Stimulated activated CD4-positive, alpha-beta T cell treated with anti-CD3 and anti-CD28 coated beads, Interleukin-15, amount 100 ng/mL, for 1 hour (primary cell): ENCODE measurements at places on chromosomes 13 and 19.
A peak's percentile ranks its signal among the peaks of the same experiment; 100 is the strongest.

- DNase-seq: no peak
Measured at GRCh38 chr13:53007872-53008271, 20.7 kb upstream of the OLFM4 start.

DNA sequence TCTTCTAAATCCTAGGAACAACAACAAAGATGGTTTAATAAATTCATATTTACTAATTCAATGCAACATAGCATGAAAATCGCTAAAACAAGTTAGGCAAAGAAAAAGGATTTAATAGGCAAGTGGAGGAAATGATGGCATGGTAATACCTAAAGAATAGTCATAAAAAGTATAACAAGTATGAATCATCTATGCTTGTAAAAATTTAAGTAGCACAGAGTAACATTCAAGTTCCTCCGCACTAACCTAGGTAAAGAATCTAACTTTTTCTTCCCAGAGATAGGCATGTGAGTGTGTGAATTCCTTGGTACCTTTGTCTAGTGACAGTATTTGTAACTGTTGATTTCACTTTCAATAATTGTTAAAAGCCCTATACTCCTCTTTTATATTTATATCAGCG, 42.6 kb downstream of the RCBTB2 start:
- no peak for DNase-seq

GRCh38 chr19:6739883-6740588, 556 bp downstream of the TRIP10 start:
- DNase-seq: no peak

- DNase-seq: no peak
Measured at GRCh38 chr19:55247621-55248099, 11.2 kb downstream of the PPP6R1 start.

DNA sequence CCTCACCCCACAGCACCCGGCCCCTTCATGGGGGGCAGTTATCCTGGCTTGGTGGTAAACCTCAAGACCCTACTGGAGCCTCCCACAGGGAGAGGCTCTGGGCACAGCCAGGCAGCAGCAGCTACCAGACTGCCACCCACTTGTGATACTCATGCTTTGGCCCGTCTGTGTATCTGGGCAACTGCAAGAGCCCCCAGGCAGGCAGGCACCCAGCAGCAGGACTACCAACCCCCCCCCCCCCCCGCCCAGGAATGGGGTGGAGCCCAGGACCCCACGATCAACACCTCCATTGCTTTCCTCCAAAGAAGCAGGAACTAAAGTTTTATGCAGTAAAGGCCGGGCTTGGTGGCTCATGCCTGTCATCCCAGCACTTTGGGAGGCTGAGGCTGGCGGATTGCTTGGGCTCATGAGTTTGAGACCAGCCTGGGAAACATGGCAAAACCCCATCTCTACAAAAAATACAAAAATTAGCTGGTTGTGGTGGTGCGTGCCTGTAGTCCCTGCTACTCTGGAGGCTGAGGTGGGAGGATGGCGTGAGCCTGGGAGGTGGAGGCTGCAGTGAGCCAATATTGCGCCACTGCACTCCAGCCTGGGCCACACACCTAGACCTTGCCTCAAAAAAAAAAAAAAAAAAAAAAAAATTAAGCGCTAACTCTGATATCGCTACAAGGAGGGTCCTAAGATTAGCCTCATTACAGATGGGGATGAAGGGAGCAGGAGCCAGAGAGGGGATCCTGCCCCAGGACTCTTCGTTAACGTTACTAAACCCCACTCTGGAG, 1.1 kb upstream of the LYL1 start:
- DNase-seq: no peak

DNA sequence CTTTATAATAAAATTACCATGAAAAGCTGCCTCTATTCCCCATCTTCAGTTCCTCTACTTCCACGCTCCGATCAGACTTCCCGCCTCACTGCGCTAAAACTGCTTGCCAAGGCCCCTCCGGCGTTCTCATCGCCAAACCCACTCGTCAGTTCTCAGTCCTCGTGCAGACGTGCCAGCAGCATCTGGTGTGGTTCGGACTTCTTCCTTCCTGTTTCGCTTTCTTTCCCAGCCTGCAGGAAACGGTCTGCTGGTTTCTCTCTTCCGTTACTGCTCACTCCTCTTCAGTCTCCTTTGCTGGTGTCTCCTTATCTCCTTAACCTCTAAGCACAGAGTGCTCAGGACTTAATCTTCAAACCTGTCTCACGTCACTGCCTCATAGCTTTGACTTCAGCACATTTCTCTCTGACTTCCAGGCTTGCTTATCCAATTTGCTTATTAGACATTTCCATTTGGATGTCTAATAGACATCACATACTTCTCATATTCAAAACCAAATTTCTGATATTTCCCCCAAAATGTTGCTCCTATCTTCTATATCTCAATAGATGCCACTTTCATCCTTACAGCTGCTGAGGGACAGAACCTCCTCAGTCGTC, 40.3 kb downstream of the RCBTB2 start:
- peak; percentile 42 for DNase-seq

- DNase-seq: no peak
Measured at GRCh38 chr13:40597735-40598365, 68.6 kb downstream of the FOXO1 start.

DNA sequence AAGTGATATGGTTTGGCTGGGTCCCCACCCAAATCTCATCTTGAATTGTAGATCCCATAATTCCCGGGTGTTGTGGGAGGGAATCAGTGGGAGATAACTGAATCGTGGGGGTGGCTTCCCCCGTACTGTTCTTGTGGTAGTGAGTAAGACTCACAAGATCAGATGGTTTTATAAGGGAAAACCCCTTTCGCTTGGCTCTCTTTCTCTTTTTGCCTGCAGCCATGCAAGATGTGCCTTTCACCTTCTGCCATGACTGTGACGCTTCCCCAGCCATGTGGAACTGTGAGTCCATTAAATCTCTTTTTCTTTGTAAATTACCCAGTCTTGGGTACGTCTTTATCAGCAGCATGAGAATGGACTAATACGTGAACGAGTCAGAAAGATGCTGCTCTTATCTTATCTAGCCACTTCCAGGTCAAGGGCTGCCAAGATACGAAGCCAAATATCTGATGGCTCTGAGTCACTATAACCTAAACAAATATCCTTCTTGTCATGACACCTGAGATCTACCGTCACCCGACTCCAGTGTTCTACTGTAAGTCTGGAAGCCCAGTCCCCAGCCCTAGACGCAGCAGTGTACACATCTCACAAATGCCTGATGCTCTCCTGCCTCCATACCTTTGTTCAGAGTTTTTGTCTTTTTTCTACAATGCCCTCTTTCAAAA, 45.9 kb downstream of the SLC15A1 start:
- no peak for DNase-seq

- no peak for DNase-seq
Measured at GRCh38 chr13:41064493-41064892, 3.2 kb downstream of the WBP4 start.

DNA sequence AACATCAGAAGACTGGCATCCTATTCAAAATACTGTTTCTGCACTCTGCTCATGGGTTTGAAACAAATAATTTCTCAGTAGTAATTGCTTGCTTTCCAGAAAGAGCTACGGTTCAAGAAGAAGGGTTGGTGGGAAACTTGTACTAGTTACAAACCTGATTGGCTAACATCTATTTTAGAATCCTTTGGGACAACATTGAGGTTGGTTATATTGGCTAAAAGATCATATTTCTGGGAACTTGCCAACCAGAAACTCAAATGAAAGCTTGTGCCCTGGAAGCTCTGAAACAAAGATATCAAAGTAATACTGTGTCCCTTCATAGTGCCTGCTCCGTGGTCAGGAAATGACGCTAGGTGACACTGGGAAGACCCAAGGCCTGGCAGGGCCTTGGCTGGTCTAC, 141.7 kb downstream of the LACC1 start:
- DNase-seq: no peak

GRCh38 chr19:8305798-8306197, 2.4 kb downstream of the CD320 start:
- no peak for DNase-seq

- no peak for DNase-seq
Measured at GRCh38 chr13:75715601-75716523, 79.7 kb downstream of the LMO7 start.

DNA sequence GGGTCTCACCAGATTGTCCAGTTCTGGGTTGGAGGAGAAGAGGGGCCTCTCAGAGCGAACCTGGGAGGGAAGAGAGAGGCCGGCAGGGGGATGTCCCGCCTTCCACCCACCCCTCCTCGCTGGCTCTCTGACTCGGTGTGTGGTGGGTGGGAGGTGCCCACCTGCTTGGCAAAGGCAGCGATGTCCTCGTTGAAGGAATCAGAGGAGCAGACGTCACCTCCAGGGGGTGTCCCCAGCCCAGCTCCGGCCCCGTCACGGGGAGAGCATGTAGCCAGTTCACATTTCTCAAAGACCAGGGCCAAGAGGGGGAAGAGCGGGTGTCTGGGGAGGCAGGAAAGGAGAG, 2.7 kb downstream of the MEIS3 start:
- no peak for DNase-seq

- no peak for DNase-seq
Measured at GRCh38 chr19:6450166-6450565, 9.4 kb downstream of the SLC25A23 start.

- no peak for DNase-seq
Measured at GRCh38 chr19:15010501-15011300, 31.0 kb upstream of the SLC1A6 start.

DNA sequence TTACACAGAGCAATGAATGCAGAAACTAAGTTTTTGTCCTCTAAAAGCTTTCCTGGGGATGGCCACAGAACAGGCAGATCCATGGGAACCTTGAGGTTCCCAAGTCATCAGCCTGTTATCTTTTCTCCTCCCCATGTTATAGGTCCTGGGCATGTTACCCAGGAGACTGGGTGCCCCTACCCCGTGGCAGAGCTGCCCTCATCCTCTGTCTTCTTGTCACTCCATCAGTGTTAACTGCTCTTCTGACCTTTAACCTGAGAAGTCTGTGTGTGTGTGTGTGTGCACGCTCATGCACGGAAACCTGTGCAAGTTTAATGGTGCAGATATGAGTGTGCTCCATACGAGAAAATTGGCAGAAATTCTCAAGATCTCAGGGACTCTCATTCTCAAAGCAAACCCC, 43.9 kb upstream of the ZNF724 start:
- DNase-seq: no peak

DNA sequence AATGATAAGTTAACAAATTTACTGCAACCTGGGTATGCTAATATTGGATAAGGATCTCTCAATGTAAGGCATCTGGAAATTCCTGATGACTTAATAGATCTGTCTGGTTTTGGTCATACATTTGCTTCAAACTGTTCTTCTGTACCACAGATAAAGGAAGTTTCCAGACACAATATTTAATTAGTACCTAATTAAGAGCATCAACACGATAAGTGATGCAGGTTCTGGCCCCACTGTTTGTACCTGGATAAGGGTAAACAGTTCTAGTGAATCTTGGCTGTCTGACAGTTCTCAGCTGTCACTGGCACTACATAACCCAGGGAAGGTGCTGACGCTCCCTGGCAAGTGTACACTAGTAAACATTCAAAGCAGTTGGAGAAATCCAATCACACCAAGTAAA, 165.6 kb downstream of the MZT1 start:
- DNase-seq: no peak

GRCh38 chr13:105465251-105465650, 1070.2 kb downstream of the EFNB2 start:
- no peak for DNase-seq

GRCh38 chr19:6087074-6087571, 23.2 kb downstream of the RFX2 start:
- DNase-seq: no peak

DNA sequence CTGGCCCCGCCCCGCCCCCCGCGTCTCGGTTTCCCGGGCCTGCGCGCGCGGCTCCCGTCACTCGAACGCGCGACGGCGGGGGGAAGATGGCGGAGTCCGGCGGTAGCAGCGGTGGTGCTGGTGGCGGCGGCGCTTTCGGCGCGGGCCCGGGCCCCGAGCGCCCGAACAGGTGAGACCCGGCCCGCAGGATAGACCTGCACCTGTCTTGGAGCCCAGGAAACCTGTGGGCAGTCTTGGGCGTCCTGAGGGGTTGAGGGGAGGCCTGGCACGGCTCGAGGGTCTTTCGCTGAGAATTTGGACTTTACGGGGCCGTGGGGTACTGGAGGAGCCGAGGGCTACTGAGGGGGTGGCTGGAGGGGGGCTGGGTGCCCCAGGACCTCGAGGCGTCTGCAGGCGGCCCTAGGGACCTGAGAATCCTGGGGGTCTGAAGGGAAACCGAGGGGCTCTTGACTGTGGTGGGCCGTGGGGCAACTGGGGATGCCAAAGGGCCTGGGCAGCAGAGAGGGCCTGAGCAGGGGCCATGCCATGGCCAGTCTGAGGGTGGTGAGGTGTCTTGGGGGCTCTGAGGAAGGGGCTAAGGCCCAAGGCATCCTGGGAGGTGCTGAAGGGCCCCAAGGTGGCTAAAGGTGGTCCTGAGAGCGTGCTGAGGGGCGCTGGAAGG, at the start of gene KLHL26:
KLHL26 (plus strand) TSS at position 60 of the 661 bp plus-strand sequence; CDS start at position 87, 27 bp downstream.
- no peak for DNase-seq

DNA sequence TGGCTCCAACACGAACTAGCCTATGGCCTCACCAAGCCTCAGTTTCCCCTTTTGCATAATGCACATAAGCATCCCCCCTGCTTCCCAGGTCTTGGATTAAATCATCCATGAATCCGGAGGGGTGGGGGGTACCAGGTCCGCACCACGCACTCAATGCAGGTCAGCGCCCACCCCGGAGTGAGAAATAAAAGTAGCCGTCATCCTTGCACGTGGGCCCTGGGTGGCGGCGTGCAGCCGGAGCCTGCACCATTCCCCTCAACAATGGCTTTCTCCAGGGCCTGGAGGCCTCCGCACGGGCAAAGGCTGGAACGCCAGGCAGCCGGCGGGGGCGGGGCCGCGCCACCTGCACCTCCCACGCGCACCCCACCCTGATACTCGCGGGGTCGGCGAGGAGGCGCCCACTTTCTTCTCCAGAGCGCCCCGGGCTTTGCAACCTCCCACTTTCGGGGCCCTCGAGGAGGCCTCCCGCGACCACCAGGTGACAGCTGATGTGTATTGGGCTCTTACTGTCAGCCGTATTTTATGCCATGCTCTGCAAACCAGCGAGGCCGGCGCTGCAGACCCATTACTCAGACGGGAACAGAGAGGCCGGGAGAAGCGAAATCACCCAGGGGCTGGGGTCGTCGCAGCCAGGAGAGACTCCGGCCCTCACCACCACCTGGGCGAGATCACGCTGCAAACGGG, 767 bp upstream of the GADD45B start:
- peak; percentile 32 for DNase-seq

- no peak for DNase-seq
Measured at GRCh38 chr13:97234742-97235141, 12.6 kb downstream of the MBNL2 start.

GRCh38 chr19:2274185-2274711, 7.7 kb downstream of the PEAK3 start:
- DNase-seq: no peak
